Smooth muscle cell of the pulmonary artery (primary cell): ENCODE measurements at places on chromosomes 6 and 20. TPM values are rescaled to one million over a fixed set of nuclear protein-coding genes. Genes with fewer than 3 reads are reported as not detected.

Gene GTSF1L
- not detected in 2 replicates for total RNA-seq

Gene NECAB3
- total RNA-seq: 16.0 and 28.8 TPM in 2 replicates

Gene CD83
- 0.23 and 1.6 TPM in 2 replicates for total RNA-seq

Gene C6orf15
- total RNA-seq: not detected in 2 replicates

Gene TP53INP2
- 6.2 and 7.6 TPM in 2 replicates for total RNA-seq

Gene RSPH9
- total RNA-seq: 0.83 and 1.3 TPM in 2 replicates

Gene ELOVL2
- 0.46 and 0.85 TPM in 2 replicates for total RNA-seq

Gene FAM184A
- total RNA-seq: 0.33 and 0.59 TPM in 2 replicates

Gene ZSCAN12
- 5.8 and 6.3 TPM in 2 replicates for total RNA-seq

Gene BPI
- 0.13 and 0.30 TPM in 2 replicates for total RNA-seq

Gene GPR63
- total RNA-seq: 0.20 and 0.52 TPM in 2 replicates

Gene SLC17A1
- not detected in 2 replicates for total RNA-seq

Gene LST1
- total RNA-seq: 0.23 TPM in 1 of 2 replicates, not detected in the other

Gene CDH26
- 0.17 and 0.59 TPM in 2 replicates for total RNA-seq

Gene LHFPL5
- not detected in 2 replicates for total RNA-seq

Gene HLA-DQA1
- total RNA-seq: 0.20 TPM in 1 of 2 replicates, not detected in the other

Gene CAGE1
- 0.07 TPM in 2 replicates for total RNA-seq

Gene ZNF311
- 0.99 and 1.3 TPM in 2 replicates for total RNA-seq

Gene ABHD16A
- 47.6 and 50.4 TPM in 2 replicates for total RNA-seq

Gene SCUBE3
- total RNA-seq: 11.8 and 153 TPM in 2 replicates

Gene B3GAT2
- total RNA-seq: not detected in 2 replicates

Gene GJA1
- total RNA-seq: 495 and 563 TPM in 2 replicates

Gene IL17A
- not detected in 2 replicates for total RNA-seq

Gene SNX21
- 57.8 and 64.4 TPM in 2 replicates for total RNA-seq

Gene MUCL3
- total RNA-seq: not detected in 2 replicates

Gene KAT14
- 10.8 and 12.3 TPM in 2 replicates for total RNA-seq

Gene HTR1B
- total RNA-seq: 0.17 and 0.72 TPM in 2 replicates

Gene ANGPT4
- total RNA-seq: not detected in 2 replicates

Gene HLA-DQB1
- not detected in 2 replicates for total RNA-seq

Gene SRMS
- not detected in 2 replicates for total RNA-seq

Gene MOG
- not detected in 2 replicates for total RNA-seq

Gene RCAN2
- total RNA-seq: 0.30 and 2.3 TPM in 2 replicates

Gene DNAH8
- total RNA-seq: under 0.01 TPM in 1 of 2 replicates, not detected in the other

Gene BFSP1
- 1.3 and 1.6 TPM in 2 replicates for total RNA-seq

Gene GPLD1
- 0.33 and 0.46 TPM in 2 replicates for total RNA-seq

Gene TP53TG5
- 0.03 TPM in 1 of 2 replicates, not detected in the other for total RNA-seq

Gene SCRT2
- total RNA-seq: not detected in 2 replicates

Gene PGC
- not detected in 2 replicates for total RNA-seq

Gene ARMC2
- total RNA-seq: 2.5 and 2.9 TPM in 2 replicates

Gene SLC22A2
- 0.07 and 1.7 TPM in 2 replicates for total RNA-seq
